T-helper 1 cell (primary cell): ENCODE measurements at places on chromosomes 6 and 20.

DNA sequence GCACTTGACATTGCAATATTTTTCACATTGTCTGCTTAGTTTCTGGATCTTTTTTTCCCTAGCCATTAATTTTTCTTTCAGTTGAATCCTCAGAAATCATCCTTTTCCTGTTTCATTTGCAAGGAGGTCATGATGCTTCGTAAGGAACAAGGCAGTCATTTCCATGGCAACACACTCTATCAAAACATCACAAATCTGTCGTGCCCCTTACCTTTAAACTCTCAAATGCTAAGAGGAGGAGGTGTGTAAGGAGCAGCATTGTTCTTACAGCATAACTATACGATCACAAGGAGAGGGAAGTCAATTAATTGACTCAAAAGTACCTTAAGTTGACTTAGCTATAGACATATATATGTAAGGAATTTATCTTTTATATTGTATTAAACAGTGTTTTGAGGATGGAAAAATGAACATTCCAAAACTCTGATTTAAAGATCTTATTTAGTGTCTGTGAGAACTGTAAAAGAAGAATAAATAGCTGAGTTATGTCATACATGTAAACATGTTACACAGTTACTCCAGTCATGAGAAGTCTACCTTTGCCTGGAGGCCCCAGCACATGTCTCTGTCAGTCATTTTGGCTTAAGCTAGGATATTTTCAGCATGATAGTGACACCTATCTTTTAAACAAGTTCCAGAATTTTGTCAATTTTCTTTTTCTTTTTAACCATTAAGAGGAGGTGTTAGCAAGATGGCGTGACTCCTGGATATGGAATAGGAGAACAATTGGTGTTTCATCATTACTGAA lies 41.6 kb downstream of the CDKAL1 start:
- DNase-seq: no peak

GRCh38 chr20:33236351-33236750 lies 555 bp downstream of the BPIFA1 start:
- no peak for DNase-seq

DNA sequence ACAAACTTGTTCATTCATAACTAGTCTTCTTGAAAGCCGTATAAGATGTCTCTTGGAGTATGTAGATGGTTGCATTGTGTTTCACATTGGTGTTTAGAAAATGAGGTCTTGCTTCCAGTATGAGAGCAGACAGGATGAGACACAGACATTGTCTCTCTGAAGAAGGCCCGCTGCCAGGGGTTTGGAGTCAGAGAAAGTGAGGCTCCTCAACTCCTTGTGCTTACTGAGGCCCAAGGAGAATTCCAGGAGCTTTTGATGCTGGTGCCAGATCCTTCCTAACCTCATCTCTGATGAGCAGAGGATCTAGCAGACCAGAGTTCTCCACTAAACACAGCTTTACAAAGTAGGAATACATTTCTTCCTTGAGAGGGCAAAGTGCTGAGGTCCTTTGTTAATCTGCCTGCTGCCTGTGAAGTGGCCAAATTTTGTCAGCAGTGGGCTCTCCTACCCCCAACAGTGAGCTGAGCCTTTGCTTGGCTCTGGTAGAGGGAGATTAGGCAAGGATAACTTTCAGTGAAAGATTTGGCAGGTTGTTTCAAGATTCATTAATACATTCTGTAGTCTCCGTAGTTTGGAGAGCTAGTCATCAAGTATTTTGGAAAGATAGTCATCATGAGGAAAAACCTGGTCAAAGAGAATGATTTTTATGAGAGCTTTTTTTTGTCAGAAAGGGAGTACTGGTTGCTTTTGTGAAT lies 9.7 kb downstream of the MAPRE1 start:
- DNase-seq: no peak

GRCh38 chr6:6840831-6841291 lies 252.3 kb downstream of the LY86 start:
- no peak for DNase-seq

DNA sequence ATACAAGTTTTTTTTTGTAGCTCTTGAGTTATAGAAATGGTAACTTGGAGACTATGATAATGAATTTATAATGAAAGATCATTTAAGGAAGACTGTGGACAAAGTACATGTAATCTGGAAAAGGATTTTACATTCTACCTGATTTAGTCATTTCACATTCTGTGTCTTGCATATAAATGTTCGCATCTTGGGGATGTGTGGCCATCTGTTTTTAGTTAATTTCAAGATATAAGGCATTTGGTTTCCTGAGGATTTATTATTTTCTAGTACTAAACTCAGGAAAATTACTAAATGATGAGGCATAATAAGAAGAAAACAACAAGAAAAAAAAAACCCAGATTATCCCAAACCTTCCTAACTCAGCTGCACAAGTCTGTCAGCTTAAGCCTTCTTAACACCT lies 112.7 kb upstream of the PRL start:
- DNase-seq: no peak

DNA sequence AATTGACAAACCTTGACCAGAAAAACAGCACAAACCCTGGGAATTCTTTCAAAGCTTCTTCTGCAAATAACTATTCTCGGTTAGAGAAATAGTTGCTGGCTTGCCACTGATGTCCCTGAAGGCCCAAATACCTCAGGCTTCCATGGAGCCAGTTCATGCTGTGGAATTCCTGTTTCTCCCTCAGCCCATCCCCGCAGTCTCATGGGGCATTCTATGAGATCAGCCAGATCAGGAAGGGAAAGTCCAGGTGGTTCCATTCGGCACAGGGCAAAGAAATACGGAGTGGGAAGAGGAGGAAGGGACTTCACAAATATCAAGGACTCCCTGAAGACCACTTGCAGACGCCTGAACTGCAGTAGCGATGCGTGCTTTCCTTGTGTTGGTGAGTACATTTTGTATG lies 63.3 kb downstream of the MYLK4 start:
- no peak for DNase-seq

GRCh38 chr6:4401408-4402368 lies 266.3 kb upstream of the ECI2 start:
- no peak for DNase-seq

GRCh38 chr6:89008815-89009374 lies 45.5 kb upstream of the RNGTT start:
- DNase-seq: no peak

DNA sequence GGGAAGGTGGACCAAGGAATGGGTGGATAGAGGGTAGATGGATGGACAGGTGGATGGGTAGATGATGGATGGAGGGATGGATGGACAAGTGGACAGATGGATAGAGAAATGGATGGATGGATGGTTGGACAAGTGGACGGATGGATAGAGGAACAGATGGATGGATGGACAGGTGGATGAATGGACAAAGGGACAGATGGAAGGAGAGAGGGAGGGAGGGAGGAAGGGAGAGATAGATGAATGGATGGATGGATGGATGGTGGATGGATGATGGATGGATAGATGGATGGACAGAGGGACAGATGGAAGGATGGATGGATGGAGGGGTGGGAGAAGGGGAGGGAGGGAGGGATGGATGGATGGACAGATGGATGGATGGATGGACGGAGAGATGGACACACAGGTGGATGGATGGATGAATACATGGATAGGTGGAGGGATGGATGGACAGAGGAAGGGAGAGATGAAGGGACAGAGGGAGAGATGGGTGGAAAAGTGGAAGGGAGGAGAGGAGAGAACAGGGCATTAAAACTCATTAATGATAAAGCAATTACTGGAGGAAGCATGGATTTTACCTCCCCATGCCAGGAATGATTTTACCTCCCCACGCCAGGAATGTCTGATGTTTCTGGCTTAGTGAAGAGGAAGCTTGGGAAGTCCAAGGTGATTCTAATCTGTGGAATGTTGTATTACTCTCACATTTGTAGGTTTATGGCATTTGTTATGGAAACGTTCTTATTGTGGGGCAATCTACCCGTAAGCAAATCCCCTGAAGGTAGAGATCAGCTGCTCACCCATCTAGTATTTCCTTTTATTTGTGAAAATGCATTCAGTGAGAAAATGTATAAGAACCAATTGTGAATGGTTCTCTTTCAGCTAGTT lies 383.3 kb downstream of the TAF4 start:
- DNase-seq: no peak

- no peak for DNase-seq
Measured at GRCh38 chr6:64520050-64520449, 884.4 kb downstream of the PHF3 start.

DNA sequence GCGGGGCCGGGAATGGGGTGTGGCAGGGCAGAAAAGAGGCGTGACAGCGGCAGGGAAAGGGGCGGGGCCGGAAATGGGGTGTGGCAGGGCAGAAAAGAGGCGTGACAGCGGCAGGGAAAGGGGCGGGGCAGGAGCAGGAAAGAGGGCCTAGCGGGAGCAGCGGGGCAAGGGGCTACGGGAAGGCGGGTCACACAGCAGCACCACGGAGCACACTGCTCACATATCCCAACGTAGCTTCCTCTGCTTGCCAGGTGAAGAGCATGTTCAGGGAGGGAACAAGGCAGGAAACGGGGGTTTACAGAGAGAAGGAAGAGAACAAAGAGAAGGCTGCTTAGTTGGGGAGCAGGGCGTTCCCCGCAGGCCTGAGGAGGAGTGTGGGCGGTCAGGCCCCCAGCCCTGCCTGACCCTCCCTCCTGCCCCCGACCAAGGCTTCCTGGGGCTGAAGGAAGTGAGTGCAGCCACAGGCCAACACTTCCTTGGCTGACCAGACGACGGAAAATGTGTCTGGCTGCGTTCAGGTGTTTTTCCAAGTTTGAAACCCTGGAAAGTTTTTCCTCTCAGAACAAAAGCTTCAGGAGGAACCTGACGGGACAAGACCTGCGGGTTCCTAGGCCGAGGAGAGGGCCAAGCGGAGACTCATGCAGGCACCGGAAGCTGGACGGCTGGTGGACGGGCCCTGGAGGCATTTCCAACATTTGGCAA lies 13.8 kb downstream of the UCKL1 start:
- peak; percentile 67 for DNase-seq

DNA sequence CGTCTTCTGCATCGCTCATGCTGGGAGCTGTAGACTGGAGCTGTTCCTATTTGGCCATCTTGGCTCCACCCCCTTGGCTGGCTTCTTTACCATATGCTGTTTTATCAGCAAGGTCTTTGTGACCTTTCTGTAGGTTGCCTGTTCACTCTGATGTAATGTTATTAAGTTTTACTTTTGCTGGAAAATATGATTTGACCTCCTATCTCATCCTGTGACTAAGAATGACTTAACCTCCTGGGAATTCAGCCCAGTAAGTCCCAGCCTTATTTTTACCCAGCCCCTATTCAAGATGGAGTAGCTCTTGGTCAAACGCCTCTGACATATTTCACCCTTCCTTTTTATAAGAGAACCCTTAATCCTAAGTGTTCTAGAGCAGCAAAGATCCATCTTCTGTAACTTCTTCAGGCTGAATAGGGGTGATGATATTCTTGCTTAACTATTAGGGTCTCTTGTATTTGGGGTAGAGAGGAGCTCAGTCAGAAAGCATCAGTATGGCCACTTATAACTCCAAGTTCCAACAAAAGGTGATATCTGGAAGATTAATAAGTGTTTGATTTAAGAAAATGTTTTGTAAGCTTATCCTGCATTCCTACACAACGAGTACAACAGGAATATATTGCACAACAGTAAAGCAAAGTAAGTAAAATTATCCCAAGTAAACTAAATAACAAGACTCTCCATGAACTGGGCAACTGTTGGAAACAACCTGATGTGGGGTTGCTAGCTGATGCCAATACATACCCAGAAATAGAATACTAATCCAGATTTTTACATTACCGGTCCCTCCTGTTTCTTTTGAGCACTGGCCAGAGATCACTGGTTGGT lies 23.1 kb upstream of the HMGN3 start:
- no peak for DNase-seq

DNA sequence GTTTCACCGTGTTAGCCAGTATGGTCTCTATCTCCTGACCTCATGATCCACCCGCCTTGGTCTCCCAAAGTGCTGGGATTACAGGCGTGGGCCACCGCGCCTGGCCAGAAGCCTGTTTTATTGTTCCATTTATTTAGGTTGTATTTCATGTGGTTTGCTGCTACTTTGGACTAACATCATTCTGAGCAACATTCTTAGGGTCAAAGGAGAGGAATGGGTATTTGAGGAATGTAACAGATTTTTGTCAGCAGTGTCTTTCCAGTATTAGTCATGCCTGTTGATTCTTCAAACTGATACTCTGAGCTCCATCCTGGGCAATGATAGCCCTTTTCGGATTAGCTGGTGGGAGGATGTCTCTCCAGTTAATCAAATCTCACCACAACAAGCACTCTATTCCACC lies 213.0 kb upstream of the CITED2 start:
- DNase-seq: no peak

DNA sequence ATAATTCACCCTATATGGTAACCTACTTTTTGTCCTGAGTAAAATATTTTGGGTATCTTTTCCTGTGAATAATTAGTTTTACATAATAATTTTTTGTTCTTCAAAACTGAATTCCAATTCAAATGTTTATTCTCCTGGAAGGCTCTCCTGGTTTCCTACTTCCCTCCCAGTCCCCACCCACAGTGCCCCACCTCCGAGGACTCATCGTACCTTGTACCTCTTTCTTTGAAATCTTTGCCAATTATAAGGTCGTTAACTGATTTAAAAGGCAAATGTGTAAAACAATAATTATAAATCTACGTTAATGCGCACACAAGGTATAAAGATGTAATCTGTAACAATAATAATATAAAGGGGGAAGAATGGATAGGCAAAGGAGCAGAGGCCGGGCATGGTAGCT lies 40.5 kb upstream of the VEGFA start:
- no peak for DNase-seq

DNA sequence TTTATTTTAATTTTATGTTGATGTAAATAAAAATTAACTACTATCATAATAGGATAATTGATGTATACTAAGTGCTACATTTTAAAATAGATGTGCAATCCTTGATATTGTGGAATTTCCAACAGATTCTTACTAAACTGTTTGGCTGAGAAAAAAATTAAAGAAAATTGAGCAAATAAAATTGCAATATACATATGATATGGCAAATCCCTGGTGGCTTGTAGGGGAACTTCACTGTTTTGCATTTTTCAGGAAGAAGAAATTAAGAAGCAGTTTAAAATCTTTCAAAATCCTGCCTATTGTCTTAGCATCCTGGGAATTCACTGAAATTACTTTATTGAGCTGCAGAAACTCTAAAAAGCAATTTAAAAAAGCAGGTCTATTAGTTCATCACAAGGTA lies 191.4 kb upstream of the ADGRB3 start:
- DNase-seq: no peak

DNA sequence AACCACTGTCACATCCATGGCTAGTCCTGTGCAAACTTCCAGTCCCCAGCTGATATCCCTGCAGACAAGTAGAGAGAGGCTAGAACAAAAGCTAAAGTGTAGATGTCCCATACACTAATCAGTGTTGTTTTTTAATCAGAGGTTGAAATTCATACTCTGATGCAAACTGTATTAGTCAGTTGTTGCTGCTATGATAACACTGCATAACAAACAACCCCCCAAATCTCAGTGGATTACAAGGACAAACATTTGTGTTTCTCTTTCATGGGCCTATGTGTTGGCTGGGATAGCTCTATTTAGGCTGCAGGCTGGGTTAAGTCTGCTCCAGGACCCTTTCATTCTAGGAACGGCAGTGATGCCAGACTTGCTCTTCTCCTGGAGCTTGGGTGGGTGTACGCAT lies 26.8 kb downstream of the BNIP5 start:
- DNase-seq: no peak
